ENCODE measurements at places on chromosomes 7 and 10.

DNA sequence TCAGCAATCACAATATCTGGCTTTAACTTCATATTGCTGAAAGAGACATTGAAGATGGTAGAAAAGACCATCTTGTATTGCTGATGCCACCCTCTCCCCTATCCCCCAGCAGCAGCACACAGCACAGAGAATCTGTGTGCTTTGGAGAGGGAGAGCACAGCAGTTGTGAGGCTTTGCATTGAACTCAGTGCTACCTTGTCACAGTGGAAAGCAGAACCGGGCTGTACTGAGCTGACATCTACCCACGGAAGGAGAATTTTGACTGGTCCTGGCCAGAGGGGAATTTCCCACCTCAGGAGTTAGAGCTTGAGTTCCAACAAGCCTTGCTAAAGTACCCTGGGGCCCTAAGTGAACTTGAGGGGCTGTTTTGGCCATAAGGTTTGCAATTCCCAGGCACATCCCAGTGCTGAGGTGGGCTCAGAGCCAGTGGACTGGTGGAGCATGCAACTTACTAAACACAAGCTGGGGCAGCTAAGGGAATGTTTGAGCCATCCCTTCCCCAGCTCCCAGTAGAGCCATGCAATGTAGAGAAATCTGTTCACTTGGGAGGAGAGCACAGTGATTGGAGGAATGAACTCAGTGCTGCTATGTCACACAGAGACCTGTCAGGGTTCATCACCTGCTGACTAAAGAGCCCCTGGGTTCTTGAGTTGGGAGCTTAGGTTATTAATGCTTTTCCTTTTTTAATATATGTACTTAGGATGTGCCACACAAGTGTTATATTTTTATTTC, 62.1 kb downstream of the OR13A1 start:
- no peak for DNase-seq

DNA sequence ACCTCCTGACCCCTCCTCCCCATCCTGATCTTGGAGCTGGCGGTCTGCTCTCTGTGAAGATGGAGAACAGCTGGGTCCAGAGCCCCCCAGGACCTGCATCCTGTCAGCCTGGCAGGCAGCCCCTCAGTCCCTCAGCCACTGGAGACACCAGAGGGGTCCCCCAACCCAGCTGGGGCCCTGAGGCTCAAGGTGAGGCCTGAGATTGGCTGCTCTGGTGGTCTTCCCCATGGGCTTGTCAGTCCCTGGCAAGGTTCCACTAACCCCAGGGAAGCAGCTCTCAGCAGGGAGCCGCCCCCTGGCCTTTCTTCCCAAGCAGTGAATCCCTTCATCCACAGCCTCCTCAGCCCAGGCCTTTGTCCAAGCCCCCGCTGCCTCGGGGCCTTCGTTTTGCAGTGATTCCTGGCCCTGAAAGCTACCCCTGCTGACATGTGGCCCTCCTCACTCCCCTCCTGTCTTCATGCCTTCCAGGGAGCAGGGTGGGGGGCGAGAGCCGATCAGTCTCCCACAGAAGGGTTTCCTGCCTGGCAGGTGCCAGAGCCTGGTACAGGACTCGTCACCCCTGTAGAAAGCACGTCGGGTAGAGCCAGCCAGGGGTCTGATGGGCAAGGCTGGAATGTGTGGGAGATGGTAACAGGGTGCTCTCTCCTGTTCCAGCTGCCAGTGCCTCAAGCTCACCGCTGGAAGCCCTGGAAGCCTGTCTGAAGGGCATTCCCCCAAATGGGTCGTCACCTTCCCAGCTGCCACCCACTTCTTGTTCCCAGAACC, 48.5 kb downstream of the ZNF467 start:
- DNase-seq = no peak

GRCh38 chr10:290026-290725, 154.9 kb downstream of the ZMYND11 start:
- no peak for DNase-seq

- DNase-seq = no peak
These were observed 22.9 kb downstream of the PON3 start for GRCh38 chr7:95373323-95373722.

DNA sequence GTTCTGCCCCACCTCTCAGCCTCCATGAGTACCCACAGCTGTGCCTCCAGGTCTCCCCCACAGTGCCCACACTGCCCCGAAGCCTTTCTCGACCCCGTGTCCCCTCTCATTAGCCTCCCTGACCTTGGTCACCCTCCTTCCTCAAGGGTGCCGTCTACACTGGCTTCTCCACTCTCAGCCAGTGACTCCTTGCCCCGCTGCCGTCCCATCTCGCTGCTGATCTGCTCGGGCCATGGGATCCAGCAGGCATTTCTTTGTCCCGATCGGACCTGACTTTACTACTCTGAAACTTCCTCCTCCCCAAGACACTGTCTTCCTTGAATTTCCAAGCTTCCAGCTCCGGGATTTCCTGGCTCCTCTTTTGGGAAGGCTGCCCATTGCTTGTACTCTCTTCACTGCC, 31.3 kb downstream of the FKBP6 start:
- DNase-seq = no peak

- no peak for DNase-seq
These were observed 48.4 kb downstream of the HGF start for GRCh38 chr7:81721437-81721836.

- no peak for DNase-seq
These were observed 206.4 kb downstream of the KCNMA1 start for GRCh38 chr10:77431209-77431611.

DNA sequence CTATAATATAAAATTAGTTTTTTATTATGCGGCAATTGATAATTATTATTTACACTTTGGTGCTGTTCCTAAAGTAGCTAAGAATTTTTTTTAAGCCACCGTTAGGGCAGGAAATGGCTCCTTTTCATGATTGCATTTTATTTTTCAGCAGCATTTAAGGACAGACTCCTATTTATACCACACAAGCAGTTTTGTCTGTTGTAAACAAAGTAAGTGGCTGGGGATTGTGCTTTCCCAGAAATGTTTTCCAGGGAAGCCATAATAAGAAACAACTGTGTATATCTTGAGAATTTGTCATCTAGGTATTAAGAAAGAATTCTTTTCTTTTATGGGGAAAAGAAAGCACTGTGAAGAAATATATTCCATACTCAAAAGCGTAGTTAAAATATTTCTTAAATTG, 232.0 kb downstream of the VTI1A start:
- DNase-seq = no peak

DNA sequence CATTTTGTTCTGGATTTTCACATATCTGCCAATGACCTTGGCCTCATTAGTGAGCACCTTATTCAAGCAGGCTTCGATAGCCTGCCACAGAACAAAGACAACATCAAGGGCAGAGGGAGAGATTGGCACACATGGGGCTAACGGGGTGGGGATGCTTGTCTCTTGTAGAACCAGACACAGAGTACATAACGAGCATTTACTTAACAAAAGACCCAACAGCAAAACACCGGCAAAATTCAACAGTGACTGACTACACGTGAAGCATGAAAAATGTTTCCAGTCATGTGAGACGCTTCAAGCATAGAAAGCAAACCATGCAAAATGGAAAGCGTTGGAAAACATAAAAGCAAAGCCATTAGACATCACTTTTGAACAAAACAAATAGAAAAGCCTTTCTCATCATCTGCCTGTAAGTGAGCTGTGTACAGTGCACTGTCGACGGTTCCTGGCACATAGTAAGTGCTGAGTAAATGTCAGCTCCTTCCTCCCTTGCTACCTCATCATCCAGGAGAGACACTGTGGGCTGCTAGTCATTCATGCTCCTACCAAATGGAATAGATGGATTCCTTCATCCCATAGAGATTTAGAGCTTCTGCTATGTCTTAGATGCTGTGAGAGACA, 134.4 kb upstream of the AGK start:
- DNase-seq = no peak

DNA sequence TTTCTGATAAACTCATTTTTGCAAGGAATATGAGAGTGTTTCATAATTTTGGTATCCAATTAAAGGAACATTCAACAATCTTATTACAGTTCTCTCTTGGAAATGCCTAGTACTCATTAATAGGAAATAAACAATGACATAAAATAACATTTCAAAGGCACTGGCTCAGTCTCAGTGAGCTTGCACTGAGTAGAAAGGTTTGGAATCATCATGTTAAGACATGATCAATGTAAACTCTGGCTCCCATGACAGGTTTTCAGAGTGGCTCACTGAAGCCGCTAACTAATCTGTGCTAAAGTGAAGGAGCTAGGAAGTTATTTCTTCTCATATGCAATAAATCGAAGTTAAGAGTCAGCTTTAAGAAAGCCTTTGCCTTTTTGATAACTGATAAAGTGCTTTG, 203.3 kb upstream of the HGF start:
- no peak for DNase-seq

- no peak for DNase-seq
These were observed 150.5 kb downstream of the CYP26A1 start for GRCh38 chr10:93224005-93224779.

- no peak for DNase-seq
These were observed 249.6 kb downstream of the PLXDC2 start for GRCh38 chr10:20065814-20066213.

- DNase-seq = no peak
These were observed 5.9 kb downstream of the EIF4H start for GRCh38 chr7:74179935-74180604.

- DNase-seq = no peak
These were observed 93.8 kb downstream of the MAPK8 start for GRCh38 chr10:48400129-48400849.

DNA sequence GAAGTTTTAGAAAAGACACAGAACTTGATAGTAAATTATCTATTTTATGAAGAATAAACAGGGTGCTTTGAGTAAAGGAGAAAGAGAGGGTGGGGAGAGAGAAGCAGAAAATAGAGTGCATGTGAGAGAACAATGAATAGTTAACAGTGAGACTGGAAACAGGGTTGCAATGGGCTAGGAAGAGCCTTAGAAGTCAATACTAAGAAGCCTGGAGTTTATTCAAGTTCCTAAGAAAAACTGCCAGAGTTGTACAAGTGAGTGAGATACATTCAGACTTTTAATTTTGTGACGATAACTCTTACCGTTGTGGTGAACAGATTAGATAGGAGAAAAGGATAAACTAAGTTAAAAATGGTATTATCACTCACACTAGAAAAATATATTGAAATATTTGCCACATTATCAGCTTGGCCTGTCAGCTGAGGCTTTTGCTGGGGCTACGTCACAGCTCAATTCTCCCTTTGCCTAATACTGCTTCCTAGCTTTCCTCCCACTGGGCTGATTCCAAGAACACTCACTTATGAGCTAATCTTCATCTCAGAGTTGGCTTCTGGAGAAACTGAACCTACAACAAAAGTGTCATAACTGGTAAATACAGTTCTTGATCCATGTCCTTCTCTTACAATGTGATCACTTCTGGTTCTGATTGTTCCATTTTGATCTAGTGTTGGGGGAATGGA, 92.7 kb downstream of the SEMA3D start:
- no peak for DNase-seq

DNA sequence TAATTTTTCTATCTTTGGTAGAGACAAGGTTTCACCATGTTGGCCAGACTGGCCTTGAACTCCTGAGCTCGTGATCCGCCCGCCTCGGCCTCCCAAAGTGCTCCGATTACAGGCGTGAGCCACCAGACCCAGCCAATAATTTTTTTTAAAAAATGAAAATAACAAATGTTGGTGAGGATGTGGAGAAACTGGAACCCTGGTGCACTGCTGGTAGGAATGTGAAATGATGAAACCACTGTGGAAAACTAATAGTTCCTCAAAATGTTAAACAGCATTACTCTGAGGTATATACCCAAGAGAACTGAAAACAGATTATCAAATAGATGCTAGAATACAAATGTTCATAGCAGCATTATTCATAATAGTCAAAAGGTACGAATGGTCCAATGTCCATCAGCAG, 23.0 kb upstream of the YWHAG start:
- DNase-seq = no peak

- DNase-seq = no peak
These were observed 120.3 kb upstream of the CELF2 start for GRCh38 chr10:10897400-10897799.

- DNase-seq = no peak
These were observed 18.7 kb downstream of the MMP21 start for GRCh38 chr10:125756853-125757487.

- no peak for DNase-seq
These were observed 2.6 kb downstream of the MRPL43 start for GRCh38 chr10:100984672-100985177.

DNA sequence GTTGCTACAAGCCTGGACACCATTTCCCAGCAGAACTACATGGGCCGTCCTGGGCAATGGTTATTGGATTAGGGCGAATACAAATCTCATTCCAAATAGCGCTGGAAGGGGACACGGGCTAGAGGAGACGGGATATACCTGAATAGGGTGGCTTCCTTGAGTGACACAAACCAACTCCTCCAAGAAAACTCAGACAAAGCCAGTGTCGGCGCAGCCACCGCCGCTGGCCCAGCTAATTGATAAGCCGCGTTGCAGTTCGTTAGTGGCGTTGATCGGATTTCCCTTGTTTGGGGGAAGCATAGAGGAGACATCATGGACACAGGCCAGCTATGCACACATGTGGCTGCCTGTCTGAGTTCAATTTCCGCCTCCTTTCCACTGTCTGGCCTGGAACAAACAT, 55.7 kb downstream of the EBF3 start:
- no peak for DNase-seq

- no peak for DNase-seq
These were observed 95.3 kb upstream of the AOAH start for GRCh38 chr7:36819639-36820038.
